ENCODE measurements at places on chromosomes 5 and 9.

GRCh38 chr9:136953771-136954269 lies 1.7 kb downstream of the LCN12 start:
- DNase-seq = no peak

- no peak for DNase-seq
These were observed at the start of gene CAMK2A for GRCh38 chr5:150289551-150290390. Gene CAMK2A (minus strand): TSS chr5:150289773. CDS start chr5:150289625, 148 bp downstream.

- DNase-seq = peak; percentile 62
These were observed 3.8 kb downstream of the TMEM8B start for GRCh38 chr9:35832814-35833213.

GRCh38 chr5:8577792-8578191 lies 708.8 kb downstream of the MTRR start:
- no peak for DNase-seq

GRCh38 chr5:5192681-5193080 lies 52.6 kb downstream of the ADAMTS16 start:
- no peak for DNase-seq

- no peak for DNase-seq
These were observed 85.2 kb downstream of the TMEM252 start for GRCh38 chr9:68455451-68455850.

Measured in breast epithelium (tissue), 4 donors.